ENCODE measurements at places on chromosomes 1 and 21.

GRCh38 chr21:28761674-28762356 is 230.9 kb downstream of the LTN1 start:
- no peak for ATAC-seq

GRCh38 chr21:33238146-33238545 is 8.4 kb downstream of the IFNAR2 start:
- no peak for ATAC-seq

GRCh38 chr1:21624571-21625389 is 44.4 kb downstream of the RAP1GAP start:
- ATAC-seq, result no peak

DNA sequence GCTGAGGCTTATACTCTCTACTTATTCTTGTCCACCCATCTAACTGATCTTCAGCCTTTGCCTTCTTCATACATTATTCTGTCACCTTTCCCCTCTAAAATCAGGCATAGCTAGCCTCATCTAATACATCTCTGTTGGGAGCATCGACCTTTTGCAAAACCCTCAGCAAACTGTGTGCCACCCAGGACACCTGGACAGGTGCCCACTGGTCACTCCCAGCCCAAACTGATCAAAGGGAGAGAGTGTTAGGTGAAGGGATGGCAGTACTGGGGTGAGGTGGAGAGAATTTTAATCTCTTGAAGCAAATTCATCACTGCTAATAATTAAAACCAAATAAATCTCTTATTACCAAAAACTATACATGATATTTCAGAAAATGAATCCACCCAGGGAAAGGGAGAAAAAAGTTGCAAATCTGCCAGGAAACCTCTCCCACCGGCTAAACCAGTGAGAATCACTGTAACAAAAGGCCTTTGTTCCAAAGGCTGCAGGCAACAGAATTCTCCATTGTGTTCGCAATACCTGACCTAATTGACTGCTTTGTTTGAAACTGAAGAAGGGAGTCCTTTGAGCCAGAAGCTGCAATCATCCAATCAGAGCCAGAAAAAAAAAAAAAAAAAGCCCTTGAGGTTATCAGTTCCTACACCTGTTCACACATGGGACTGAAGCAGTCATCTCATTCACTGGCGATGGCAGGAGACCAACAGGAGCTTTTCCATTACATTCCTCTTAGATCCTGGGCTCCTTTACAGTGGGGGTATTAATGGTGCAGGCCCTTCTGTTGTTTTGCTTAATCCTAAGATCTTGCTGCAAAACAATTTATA is 172.6 kb downstream of the APP start:
- ATAC-seq, result peak; percentile 85

- no peak for ATAC-seq
These were observed 143.4 kb downstream of the ZZZ3 start for GRCh38 chr1:77538956-77539518.

DNA sequence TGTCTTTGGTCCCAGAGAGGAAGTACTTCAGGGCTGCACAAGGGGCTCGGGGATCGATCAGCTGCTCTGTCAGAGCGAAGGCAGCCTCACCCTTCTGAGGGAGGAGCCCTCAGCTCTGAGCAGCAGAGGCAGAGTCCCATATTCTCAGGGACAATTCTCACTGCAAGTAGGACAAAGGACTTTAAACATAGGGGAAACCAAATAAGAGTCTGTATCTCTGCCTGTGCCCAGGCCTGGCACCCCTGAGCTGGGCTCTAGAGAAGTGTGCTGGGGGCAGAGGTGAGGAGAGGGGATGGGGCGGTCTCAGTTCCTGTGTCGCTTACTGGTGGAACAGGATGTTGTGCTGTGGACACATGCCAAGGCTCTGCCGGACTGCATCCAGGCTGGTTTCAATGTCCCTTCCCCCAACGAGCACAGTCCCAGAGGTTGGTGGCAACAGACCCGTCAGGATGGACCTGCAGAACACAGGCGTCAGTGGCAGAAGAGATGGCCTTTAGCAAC is 76.6 kb downstream of the ABCA4 start:
- peak; percentile 16 for ATAC-seq

DNA sequence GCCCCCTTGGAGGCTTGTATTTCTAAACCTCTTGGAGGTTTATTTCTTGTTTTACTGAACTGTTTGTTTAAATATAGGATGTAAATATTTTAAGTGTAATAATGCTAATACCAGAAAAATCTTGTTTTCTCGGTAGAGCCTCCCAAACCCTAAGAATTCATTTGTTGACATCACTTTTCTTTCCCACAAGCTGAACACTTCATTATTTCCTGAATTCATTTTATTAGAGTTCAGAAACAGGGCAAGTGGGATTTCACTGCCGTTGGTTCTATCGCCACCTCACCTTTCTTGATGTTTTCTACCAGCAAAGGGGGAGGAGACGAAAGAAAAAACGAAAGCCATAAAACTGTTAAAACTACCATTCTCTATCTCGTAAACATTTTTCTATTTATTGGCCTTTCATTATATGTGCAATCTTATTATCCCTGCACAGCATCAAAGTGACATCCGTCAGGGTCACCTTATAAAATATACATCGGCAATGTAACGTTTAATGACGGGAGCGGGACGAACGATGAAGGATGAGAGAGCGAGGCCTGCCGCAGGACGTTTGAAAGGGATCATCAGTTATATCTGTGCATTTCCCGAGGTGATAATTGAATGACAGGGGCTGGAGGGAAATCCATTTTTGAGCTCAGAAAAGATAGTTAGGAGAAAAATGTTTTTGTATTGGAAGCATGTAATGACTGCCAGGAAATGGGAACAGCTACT is 59.5 kb downstream of the SLC45A1 start:
- no peak for ATAC-seq

DNA sequence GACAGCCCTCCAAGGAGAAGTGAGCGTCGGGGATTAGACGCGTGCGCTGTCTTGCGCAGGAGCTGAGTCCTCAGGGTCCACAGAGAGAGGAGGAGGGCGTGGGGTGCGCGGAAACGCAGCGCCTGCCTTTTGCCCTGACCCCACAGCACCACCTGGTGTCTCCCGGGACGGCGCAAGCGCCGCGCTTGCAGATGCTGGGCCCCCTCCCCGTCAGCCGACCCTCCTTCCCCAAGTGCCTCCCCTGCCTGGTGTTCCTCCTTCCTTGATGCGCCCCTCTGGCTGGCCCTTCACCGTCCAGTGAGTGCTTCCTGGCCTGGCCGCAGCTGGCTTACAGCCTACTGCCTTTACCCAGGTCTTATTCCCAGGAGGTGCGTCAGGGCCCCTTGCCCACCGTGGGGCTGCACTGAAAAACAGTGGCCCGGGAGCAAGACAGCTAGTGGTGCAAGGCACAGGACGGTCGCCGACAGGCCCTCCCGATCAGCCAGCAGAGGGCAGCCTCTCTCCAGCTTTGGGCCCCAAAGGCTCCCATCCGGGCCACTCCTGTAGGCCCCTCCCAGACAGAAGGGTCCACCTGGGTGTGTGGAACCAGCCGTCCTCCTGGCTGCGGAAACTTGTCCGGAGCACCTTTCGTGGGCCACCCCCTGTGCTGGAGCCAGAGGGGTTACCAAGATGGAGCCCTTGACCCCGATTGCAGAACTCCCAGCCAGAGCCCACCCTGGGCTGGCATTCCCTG is 12.9 kb upstream of the PHLDA3 start:
- ATAC-seq, result peak; percentile 67

DNA sequence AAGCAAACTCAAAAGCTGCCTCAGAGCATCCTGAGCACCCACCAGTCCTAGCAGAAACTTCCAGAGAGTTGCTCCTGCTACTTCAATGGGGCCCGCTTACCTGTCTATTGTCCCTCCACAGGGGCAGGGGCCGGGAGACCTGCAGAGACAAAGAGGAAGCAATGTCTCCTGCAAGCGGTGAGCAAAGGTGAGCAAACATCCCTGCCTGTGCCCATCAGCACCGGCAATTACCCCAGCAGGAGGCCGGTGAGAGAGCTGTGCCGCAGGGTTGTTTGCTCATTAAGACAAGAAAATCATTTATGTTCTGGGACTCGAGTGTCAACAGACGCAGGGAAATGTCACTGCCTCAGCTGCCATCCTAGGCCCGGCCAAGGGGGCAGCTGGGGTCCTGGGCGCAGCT is 53.8 kb upstream of the TARDBP start:
- ATAC-seq, result no peak

DNA sequence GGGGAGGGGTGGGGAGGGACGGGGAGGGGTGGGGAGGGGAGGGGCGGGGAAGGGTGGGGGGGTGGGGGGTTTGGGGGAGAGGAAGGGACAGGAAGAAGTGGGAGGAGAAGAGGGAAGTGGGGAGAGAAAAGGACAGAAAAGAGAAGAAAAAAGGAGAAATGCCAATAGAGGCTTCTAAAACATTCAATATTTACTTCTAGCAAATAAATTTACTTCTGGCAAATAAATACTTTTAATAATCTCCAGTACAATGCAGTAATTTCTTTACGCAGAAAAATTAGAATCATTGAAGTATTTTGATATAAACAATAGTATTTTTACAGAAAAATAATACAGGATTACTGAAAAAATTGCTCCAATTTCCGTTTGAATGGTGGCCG is 9.4 kb upstream of the GPR161 start:
- no peak for ATAC-seq

DNA sequence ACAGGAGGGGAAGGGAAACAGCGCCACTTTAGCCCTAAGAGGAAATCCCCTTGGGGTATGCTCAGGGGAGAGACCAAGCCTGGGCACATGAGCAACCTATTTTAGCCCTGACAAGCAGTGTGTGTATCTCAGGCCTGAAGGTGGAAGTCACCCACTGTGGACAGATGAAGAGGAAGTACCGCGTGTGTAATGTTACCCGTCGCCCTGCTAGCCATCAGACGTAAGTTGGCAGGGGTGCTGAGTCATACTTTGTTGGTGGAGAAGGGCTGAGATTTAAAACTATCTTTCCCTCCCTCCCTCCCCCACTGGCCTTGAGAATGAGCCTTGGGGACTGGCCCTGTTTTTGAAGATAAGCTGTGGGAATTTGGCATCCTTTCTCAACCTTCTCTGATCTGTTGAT is 11.2 kb downstream of the AGO1 start:
- peak; percentile 54 for ATAC-seq

- ATAC-seq, result no peak
These were observed 204.8 kb upstream of the FGGY start for GRCh38 chr1:59092126-59092525.

GRCh38 chr1:46489638-46490405 is at the start of gene DMBX1:
Gene DMBX1, plus strand, starts transcription at chr1:46489836. Its CDS starts 17,175 bp downstream, at chr1:46507011.
- peak; percentile 80 for ATAC-seq

DNA sequence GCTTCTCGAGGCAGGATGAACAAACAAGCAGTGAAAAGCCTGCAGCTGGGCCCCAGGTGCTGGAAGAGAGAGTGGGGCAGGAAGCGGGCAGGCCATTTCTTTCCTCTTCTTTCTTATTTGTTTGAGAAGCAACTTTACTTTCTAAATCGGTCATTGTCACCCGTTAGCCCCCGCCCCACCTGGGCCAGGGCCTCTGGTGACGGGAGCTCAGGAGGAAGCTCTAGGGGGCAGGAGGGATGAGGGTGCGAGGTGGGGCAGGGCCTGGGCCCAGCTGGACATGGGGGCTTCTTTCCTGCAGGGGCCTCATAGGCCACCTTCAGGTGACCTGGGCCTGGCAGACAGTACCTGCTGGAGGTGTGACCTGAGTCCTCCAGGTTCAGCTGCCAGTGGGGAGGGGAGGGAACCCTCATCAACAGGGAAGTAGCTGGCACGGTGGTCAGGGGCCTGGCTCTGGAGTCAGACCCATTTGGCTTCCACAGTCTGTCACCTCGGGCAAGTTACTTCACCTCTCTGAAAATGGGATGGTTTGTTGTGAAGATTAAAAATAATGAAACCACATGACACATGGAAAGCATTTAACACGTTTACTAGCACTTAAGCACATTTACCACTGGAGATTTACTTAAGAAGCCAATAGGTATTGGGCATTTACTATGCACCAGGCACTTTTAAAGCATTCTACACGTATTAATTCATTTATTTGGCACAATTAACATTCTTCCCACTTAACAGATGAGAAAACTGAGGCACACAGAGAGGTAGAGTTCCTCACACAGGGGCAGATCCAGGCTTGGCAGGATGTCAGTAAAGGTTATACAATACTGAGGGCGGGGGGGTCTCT is 54.1 kb upstream of the ID3 start:
- ATAC-seq, result no peak

DNA sequence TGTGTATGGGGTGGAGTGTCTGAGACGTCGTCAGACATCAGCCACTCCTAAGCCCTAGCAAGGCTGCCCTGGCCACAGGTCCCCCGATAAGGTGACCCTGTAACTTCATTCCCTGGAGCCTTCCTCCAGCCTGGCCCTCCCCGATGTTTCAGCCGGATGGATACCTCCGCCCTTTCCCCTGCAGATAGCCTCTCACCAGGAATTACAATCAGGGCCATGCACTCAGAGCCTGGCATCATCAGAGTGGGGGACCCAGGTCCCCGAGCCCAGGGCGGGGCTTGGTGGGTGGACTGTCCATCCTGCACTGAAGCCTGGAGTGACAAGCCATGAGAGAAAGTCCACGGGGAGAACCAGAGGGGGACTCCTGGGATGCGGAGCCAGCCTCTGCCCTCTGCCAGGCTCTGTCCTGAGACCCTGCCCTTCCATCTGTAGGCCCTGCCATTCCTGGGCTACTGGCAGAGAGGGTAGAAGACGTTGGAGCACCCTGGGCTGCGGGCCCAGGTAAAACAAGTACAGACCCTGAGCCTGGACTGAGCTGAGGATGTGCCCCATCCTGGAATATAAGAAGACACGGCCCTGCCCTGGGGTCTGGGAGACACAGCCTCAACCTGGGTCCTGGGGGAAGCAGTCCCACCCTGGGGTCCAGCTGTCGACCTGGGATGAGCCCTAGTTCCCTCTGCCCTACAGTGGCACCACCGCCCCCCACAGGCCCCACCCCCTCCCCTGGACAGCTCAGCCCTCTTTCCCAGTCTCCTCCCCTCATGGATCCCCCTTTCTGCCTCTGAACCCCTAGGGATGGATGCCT is 16.8 kb upstream of the ARF1 start:
- ATAC-seq, result no peak

GRCh38 chr1:149986486-149987296 is 23.8 kb downstream of the OTUD7B start:
- no peak for ATAC-seq

GRCh38 chr1:202113690-202114300 is 8.9 kb upstream of the GPR37L1 start:
- ATAC-seq, result peak; percentile 20

DNA sequence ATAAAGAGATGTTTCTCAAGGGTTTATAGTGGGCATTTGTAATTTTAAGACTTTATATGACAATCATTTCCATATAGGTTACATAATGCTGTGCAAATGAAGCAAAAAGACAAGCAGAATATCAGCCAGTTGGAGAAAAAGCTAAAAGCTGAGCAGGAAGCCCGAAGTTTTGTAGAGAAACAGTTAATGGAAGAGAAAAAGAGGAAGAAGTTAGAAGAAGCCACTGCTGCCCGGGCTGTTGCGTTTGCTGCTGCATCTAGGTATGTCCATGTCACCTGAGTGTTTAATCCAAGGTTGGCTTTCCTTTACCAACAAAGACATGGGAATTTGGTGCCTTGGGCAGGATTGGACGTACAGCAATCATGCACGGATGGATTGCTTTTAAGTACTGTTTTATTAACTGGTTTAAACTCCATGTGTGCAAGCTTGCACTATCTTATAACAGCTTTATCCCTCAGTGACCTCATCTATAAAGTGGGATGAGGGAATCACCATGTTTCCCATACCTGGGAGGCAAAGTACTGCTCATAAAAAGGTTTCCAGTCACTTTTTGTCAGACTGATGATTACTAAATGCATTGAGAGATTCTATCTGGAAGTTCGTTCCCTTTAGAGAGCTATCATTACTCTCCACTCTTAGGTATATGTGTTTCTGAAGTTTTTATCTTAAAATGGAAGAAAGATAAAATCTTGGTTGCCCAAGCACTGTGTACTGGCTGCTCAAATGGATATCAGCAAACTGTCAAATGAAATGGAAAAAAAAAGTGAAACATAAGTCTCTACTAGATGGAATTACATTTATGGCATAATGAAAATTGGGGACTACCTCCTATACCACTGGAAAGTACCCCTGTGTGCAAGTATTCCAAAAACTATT is 55.1 kb downstream of the MACO1 start:
- no peak for ATAC-seq

Data from esophagus mucosa (tissue), 1 donor.